ENCODE measurements at places on chromosomes 4 and X.

GRCh38 chrX:67614423-67614822 is 70.6 kb downstream of the AR start:
- DNase-seq, result no peak

- DNase-seq, result no peak
These were observed 86.2 kb downstream of the NPFFR2 start for GRCh38 chr4:72118017-72118416.

DNA sequence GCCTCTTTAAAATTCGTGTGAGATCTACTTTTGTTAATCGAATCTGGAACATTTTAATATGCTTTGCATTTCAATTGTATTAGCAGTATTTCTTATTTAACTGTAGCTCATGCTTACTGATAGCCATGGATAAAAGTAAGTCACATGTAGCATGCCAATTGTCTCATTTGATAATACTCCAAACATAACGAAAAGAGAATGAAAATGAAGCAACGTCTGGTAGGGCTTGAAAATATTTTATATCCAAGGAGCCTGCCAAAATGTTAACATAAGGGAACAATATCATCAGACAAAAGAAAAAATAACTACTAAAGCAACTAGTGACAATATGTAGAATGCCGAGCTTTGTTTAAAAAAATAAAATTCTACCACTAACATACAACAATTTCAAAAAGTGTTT is 94.1 kb upstream of the MID1 start:
- no peak for DNase-seq

DNA sequence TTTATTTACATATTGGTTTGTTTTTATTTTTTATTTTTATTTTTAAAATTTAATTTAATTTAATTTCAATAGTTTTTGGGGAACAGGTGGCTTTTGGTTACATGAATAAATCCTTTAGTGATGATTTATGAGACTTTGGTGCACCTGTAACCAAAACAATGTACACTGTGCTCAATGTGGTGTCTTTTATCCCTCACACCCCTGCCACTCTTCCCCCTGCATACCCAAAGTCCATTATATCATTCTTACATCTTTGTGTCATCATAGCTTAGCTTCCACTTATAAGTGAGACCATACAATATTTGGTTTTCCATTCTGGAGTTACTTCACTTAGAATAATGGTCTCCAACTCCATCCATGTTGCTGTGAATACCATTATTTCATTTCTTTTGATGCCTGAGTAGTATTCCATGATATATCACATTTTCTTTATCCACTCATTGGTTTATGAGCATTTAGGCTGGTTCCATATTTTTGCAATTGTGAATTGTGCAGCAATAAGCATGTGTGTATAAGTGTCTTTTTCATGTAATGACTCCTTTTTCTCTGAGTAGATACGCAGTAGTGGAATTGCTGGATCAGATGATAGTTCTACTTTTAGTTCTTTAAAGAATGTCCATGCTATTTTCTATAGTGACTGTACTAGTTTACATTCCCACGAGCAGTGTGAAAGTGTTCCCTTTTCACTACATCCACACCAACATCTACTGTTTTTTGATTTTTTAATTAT is 157.1 kb downstream of the CPXCR1 start:
- DNase-seq, result no peak

DNA sequence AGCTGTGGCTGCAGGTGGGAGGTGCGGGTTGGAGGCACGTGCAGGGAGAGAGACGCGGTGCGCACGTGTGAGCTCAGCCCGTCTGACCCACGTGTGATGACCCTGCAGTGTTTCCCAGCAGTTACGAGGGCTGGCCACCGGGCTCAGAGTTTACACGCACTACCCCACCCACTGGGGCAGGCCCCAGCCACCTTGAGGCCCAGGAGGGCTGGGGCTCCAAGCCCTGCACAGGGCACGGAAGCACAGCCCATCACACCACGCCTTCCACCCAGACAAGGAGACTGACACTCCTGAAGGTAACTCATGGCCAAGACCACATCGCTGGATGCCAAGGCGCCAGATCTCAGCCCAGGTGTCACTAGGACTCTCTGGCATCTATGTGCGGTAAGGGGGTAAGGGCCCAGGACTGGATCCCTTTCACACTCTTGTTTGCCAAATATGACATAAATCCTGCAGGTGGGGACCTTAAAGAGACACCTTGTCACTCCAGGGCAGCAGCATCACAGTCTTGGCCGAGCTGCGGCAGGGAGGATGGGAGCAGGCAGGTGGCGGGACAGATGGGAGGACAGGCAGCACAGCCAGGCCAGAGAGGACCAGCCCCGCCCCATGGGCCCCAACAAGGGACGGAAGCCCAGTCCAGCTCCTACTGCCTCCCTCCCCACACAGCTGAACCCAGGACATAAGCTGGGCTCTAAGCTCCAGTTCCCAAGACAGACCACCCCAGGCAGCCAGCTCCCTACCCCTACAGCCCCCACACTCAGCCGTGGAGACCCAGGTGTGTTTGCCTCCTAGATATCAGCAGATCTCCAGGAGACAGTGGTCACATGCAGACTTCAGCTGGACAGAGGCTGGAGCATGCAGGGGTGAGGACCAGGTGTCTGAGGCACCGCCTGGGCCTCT is 56.8 kb downstream of the ZFYVE28 start:
- DNase-seq, result no peak

GRCh38 chrX:63402106-63402505 is 51.0 kb upstream of the SPIN4 start:
- DNase-seq, result no peak

DNA sequence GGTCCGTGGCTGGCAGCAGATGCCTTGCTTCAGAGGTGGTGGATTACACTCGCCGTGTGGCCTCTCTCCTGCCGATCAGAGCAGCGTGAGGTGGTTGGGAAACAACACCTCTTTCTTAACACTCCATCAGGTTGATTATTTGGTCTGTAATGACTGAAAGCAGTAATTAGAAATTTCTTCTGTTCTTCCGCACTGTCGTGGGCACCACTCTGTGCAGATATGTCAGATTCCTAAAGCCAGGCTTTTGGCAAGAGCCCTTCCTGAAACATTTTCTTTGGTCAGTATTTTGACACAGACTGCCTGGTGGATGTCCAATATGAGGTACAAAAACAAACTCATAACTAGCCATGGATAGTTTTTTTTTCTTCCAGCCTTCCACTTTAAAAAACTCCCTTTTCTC is 100.9 kb downstream of the FNIP2 start:
- no peak for DNase-seq

DNA sequence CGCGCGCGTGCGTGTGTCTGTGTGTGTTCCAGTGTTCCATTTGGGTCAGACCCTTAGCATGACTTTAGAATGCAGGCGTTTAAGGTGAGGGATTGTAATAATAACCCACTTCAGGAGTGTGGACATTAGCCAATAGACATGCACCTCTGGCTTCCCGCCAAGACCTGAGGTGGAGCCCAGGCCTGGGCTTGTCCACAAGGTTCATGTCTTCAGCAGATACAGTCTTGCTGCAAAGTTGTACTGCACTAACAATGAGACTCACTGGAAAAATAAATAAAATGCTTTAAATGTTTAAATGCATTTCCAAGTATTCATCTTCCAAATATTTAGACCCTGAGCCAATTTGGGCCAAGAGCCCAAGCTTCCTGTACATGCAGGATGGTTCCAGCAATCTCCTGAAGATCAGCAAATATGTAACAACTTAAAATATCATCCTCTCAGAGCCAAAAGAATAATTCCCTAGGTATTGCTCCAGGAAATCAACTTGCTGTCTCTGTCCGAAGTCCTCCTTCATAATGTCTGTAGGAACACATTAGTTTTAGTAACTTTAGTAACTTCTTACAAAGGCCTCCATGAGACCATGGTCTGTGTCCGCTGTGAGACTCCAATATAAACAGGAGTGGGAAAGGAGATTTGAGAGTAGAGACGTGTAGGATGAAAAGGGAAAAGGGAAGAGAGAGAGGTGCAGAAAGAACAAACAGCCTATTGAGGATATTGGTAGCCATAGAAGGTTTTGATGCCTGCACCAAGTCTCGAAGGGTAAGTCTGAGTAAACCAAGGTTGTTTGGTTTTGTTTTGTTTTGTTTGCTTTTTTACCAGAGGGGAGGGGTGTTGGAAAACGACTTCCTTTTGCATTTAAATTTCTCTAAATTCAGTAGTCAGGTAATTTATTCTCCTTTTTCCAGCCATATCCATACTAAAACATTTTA is 98.5 kb upstream of the KLF3 start:
- DNase-seq, result no peak

GRCh38 chrX:50432829-50433289 is 37.8 kb downstream of the DGKK start:
- DNase-seq, result no peak

All from T1000 (cell line).